ENCODE measurements at places on chromosomes 16 and 17.
A peak's percentile ranks its signal among the peaks of the same experiment; 100 is the strongest.

GRCh38 chr17:60594734-60595133, 5.3 kb upstream of the PPM1D start:
- DNase-seq: no peak

- DNase-seq: no peak
These were observed 57.9 kb upstream of the CLEC19A start for GRCh38 chr16:19227643-19228042.

DNA sequence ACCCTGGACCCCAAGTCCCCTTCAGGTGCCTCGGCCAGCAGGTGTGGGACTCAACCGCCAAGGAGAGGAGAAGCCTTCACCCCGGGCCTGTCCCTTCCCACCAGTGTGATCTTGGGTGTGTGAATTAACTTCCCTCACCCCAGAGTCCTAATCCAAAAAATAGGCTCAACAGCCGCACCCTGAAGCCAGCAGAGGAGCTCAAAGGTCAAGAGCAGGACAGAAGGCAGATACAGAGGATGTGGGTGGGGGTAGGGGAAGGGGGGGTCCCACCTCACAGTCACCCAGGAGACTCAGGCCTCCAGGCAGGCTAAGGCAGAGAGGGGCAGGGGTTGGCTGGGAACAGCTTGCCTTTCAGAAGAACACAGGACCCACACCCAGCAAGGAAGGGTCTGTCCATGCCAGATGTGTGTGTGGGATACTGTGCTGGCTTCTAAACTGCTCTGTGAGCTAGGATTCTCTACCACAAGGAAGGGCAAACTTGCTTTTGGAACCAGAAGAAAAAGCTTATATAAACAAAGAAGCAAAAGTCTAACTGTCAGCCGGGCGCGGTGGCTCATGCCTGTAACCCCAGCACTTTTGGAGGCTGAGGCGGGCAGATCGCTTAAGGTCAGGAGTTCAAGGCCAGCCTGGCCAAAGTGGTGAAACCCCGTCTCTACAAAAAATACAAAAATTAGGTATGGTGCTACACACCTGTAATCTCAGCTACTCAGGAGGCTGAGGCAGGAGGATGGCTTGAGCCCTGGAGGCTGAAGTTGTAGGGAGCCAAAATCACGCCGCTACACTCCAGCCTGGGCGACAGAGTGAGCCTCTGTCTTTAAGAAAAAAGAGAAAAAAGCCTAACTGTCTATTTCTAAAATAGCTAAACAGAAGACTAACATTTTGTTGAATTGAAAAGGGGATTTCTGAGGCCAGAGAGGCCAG, 4.6 kb downstream of the PIEZO1 start:
- DNase-seq: no peak

- DNase-seq: peak; percentile 94
These were observed at the start of the genes DNAAF1 and HSDL1 for GRCh38 chr16:84144859-84145639. TSS of gene DNAAF1 (plus strand) at chr16:84145308. CDS start at chr16:84145441, 133 bp downstream. TSS of gene HSDL1 (minus strand) at chr16:84145177. CDS start at chr16:84131321, 13,856 bp downstream.

DNA sequence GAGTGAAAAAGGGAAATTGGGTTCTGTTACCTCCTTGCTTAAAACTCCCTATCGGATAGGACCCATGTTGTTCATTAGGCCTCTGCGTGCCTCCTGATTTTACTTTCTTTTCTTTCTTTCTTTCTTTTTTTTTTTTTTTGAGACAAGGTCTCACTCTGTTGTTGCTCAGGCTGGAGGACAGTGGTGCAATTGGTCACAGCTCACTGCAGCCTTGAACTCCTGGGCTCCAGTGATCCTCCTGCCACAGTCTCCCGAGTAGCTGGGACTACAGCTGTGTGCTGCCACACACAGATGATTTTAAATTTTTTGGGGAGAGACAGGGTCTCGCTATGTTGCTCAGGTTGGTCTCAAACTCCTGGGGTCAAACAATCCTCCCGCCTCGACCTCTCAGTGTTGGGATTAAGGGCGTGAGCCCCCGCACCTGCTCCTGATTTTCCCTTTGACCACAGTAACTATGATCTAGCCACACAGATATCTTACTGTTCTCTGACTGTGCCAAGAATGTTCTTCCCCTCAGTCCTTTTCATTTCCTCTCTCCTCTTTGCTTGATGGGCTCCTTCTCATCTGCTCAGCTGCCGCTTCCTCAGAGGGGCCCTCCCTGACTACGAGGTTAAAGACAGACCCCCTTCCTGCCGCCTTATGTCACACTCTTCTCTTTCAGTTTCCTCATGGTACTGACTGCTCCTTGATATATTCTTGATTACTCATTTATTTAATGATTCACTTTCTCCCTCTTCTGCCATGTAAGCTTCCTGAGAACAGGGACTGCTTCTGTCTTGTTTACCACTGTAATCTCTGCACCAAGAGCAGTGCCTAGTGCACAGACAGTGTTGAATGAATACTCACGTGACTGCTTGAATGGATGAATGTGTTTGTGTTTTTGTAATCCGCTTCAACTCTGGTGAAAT, 44.3 kb downstream of the LCMT1 start:
- peak; percentile 30 for DNase-seq

- DNase-seq: no peak
These were observed 2.7 kb downstream of the MAPT start for GRCh38 chr17:45896803-45897693.

- DNase-seq: no peak
These were observed 118.2 kb downstream of the CDK5R1 start for GRCh38 chr17:32604966-32605365.

DNA sequence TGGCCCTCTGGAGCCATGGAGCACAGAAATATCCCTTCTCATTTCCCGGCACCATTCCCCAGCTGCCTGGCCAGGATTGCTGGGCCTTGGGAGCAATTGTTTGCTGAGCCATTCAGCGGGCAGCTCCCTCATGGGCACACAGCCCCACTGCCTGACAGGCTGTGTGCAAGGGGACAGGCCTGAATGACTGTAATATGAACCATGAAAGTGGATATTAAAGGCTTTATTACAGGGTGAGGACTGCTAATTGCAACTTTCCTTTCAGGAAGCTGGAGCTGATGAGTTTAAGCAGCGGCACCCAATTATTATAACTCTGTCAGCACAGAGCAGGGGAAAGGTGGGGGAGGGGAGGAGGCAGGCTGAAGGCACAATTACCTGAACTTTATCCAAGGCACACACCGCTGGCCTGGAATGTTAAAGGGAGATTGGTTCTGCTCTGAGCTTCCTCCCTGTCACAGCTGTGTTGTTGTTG, 159.8 kb upstream of the SDK2 start:
- DNase-seq: no peak

DNA sequence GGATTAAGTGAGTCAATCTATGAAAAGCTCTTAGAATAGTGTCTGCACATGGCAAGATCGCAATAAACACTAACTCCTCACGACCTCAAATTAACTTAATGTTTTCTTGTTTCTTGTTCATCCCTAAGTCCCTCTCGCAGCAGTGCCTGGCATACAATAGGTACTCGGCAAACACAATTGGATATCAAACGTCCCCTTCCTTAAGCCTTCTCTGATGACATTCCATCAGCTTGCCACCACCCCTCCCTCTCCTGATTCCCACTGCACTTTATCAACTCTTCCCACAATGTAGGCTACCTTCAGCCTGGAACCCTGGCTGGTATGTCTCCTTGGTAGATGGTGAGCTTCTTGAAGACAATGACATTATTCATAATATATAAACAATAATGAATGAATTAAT, 33.3 kb downstream of the CCDC42 start:
- DNase-seq: no peak

DNA sequence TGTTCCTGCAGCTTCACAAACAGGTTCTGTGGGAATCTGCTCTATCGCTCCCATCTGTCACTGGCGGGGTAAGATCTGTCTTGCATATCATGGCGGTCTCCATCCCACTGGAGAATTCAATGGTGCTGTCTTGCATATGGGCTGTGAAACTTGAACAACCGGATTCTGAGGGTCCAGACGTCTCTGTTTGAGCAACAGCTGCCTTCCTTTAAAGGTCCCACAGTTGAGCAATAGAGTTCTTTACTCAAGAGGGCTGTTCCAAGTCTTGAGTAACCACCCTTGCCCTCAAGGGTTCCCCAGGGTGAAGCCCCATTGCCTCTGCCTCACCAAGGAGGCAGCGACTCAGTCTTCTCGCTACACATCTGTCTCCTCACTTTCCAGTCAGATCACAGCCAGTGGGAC, 50.8 kb downstream of the ZFHX3 start:
- no peak for DNase-seq

DNA sequence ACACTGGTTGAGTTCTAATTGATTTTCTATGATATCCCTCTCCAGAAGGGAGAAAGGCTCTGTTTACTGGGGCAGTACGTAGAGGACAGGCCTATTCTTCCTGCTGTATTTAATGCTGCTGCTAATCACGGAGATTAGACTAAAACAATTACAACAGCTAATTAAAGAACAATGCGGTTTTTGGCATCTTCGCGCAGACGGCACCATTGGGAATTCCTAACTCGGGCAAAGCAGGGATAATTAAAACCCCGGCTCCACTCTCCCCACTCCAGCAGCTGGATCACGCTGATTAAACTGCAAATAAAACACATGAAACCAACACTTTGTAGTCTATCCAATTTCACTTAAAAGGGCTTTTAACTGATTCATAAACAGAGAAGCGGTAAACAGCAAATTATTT, 147.6 kb downstream of the XYLT1 start:
- DNase-seq: no peak

GRCh38 chr17:22202702-22203101, 510.4 kb downstream of the KCNJ18 start:
- DNase-seq: no peak

DNA sequence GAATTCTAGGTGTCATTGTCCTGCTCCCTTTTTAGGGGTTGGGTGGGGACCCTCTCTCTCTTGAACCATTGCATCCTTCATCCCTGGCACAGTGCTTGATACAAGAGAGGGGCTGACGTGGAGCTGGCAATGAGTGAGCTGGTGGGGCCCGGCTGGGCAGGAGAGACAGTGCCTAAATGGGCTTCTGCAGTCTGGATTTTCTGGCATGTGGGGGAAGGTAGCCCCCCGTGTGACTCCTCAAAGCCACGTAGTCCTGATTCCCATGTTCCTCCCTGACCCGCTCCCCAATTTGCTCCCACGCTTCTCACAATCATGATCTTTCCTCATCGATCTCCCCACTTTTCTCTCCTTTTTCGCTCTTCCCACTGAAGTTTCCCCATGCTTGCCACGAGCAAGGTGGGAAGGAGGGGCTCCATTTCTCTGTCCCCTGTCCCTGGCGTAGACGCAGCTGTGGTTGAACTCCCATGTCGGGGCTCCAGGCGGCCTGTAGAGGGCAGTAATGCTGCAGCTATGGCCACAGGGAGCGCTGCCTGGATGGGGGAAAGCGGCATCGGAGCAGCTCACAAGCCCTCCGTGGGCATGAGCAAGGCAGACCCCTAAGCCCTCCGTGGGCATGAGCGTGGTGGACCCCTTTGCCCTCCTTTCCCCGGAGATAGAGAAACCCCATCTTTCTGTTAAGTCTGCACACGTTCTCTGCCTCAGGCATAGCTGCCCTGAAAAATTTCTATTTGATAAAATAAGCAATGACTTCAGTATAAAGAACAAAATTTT, 47.5 kb downstream of the HAPSTR1 start:
- DNase-seq: peak; percentile 74

GRCh38 chr17:83121921-83122820, 42.8 kb downstream of the METRNL start:
- no peak for DNase-seq

GRCh38 chr17:28282596-28282995, 36.4 kb upstream of the TMEM97 start:
- no peak for DNase-seq

GRCh38 chr17:32495359-32496231, 8.8 kb downstream of the CDK5R1 start:
- no peak for DNase-seq

DNA sequence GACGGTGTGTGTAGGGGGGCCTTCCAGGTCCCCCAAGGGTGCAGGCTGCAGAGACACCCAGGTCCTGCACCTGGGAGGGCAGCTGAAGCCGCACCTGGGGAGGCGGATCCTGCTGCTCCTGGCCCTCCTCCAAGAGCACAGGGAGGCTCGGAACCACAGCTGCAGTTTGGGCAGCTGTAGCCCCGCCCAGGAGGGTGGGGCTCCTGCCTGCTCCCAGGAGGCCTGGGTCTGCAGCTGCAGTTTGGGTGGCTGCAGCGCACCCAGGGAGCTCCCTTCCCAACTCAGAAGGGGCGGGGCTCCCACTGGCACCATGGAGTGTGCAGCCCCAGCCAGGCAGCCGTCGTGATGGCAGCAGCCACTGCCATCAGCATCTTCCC, 69.4 kb upstream of the NKD1 start:
- DNase-seq: no peak

GRCh38 chr17:82188001-82188961, 24.4 kb downstream of the CCDC57 start:
- DNase-seq: no peak

DNA sequence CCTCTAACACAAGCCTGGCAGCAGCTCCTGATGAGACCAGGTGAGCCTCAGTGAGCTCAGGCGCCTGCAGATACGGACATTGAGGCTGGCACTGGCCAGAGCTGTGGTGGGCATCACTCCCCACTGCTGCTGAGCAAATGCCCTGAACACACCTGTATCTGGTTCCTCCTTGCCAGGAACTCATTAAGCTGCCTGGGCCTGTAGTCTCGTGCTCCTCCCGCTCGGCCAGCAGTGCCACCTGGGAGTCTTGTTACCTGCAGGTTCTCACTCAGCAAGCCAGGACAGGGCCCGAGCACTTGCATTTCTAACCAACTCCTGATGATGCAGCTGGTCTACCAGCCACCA, 13.3 kb downstream of the EIF4A3 start:
- no peak for DNase-seq

GRCh38 chr17:45581860-45582259, 91.3 kb upstream of the PLEKHM1 start:
- DNase-seq: no peak

GRCh38 chr17:59357219-59357697, 25.8 kb downstream of the YPEL2 start:
- no peak for DNase-seq

- no peak for DNase-seq
These were observed 2.0 kb upstream of the C17orf99 start for GRCh38 chr17:78144147-78144719.

GRCh38 chr17:66985338-66986237, 21.1 kb downstream of the CACNG4 start:
- DNase-seq: no peak

Measured in stimulated activated CD4-positive, alpha-beta T cell treated with anti-CD3 and anti-CD28 coated beads, Interleukin-4, amount 100 ng/mL, for 24 hours (primary cell).